ENCODE measurements at places on chromosomes 11 and 22. TPM values are rescaled to one million over a fixed set of nuclear protein-coding genes. Genes with fewer than 3 reads are reported as not detected.

The NPAS4 gene
- not detected for total RNA-seq

The TRIM6 gene
- 5.3 TPM for total RNA-seq

The CD3G gene
- not detected for total RNA-seq

The TRIM49 gene
- not detected for total RNA-seq

The PAMR1 gene
- total RNA-seq, result 278 TPM
